ENCODE measurements at places on chromosomes 4 and X.

DNA sequence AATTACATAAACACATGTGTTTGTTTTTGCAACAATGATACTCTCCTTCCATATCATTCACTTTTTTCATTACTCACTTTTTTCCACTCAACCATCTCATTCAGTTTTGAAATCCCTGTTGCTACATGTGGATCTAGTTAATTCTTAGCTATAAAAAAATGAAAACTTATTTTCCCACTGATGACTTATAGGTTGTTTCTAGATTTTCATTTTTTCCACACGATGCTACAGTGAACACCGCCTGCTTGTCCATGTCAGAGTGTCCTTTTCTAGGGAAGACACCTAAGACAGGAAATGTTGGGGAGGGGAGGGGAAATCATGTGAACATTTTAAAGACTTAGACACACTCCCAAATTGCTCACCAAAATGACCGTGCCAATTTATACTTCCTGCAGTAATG, 70.2 kb downstream of the SUPT20HL2 start:
- no peak for DNase-seq

- no peak for DNase-seq
Measured at GRCh38 chr4:113587156-113587555, 174.4 kb downstream of the CAMK2D start.

- DNase-seq = no peak
Measured at GRCh38 chr4:9944431-9945425, 76.6 kb downstream of the SLC2A9 start.

DNA sequence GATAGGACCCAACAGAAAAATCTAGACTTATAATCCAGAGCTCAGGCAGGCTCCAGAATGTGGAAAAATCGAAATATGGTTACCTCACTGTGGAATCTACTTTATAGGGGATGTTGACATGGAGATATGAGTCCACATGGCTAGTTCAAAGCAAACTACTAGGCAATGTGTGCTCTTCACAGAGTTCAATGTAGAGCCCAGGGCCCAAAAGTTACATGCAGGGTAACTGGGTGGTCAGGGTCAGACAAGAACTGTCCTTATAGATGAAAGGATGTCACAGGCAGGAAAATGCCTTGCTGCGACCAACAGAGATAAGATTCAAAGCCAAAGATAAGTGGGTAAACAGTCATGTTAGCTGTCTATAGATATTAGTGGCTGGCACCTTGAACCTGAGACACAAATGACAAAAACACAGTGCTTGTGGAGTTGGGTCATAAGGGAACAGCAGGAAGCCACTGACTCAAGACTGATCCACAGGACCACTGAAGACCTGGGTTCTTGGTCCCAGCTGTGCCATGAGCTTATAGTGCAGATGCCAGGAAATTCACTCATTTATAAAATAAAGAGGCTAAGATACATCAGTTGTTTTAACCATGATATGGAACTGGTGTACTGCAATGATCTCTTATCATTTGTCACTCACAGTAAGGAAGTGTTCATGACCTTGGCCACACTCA, 101.7 kb upstream of the MBNL3 start:
- DNase-seq = no peak

DNA sequence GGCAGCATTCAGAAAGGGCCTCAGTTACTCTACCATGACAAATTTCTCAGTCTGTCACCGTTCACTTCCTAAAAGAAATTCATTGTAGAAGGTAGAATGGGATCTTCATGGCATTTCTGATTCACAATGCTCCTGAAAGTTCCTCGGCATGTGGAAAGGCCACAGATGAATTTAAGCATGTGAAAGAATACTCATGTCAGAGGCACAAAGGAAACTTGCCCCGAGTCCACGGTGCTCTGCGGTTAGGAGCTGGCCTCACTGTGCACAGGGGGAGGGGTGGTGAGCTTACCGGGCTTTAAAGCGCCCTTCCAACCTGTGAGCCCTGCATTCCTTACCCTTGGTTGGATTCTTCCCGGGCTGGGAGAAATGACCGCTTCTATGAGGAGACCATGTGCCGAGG, 9.3 kb downstream of the TKTL1 start:
- no peak for DNase-seq

DNA sequence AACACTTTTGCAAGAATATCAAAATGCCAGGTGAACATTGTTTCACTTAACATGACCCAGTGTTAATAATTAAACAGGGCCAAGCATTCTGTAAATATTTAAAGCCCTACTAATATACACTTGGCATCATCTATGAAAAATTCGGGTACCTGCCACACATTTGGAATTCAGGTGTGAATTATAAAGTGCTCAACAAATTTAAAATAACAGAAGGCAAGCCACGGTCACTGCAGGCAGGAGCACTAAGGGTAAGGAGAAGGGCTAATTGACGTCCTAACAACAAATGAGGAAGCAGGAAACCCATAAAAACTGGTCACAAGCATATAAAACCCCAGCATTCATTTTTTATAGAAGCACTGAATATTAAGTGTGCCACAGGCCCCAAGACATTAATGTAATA, 43.8 kb upstream of the CPEB2 start:
- no peak for DNase-seq

- DNase-seq = no peak
Measured at GRCh38 chr4:8391972-8392371, 48.6 kb downstream of the ACOX3 start.

DNA sequence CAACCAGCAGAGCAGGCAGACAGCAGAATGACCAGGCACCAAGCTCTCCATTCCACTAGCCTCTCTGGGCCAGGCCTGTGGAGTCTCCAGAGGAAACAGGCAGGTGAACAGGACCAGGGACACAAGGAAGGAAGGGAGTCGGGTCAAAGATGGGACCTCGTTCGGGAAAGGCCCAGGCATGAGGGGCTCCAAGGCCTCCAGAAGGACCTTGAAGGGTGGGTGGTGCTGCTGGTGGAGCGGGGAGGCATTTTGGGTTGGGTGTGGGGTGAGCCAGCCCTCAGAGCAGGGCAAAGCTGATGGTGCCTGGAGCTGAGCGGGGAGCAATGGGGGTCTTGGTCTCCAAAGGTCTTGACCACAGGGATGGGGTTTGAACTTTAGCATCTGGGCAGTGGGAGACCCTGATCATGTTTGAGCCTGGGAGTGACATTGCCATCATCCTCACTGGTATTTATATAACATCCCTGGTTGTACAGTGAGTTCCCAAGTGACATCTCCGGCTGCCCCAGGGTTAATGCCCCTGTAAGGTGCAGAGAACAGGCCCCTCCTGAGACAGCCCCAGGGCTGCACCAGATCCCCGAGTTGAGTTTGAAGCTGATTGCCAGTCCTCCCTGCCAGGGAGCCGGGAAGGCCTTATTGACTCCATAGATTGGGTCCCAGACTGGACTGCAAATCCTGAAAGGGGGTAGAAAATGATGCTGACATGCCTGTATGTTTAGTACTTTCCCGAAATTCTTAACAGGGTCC, 52.7 kb downstream of the PSAPL1 start:
- no peak for DNase-seq

GRCh38 chr4:11402192-11402591, 26.5 kb downstream of the HS3ST1 start:
- DNase-seq = no peak

DNA sequence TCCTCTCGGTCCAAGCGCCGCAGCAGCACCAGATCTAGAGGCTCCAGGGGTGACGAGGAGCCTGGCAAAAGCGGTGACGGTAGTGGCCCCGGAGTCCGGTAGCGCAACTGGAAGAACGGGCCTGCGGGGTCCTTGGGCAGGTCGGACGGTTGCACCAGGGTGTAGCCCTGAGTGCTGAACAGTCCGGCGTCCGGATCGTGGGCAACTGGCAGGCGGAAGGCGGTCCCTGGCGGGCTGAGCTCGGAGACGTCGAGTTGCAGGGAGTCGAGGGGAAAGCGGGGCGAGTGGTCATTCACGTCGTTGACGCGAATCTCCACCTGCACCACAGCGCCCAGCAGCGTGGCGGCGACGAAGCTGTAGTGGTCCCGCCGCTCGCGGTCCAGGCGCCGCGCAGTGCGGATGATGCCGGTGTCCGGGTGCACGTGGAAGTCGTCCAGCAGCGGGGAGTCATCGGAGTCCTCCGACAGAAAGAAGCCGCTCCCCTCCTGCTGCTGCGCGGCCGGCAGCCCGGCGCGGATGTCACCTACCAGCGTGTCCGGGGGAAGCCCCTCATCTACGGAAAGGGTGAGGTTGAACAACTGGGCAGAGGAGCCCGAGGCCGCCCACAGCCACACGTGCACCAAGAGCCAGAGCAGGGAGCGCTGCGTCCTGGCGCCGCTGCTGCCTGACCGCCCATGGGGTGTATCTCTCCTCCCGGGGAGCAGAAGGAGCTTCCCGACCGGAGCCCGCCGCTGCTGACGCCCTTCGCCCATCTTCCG, 837 bp downstream of the DCHS2 start:
- no peak for DNase-seq

- DNase-seq = no peak
Measured at GRCh38 chr4:168566726-168567125, 69.9 kb downstream of the PALLD start.

- DNase-seq = no peak
Measured at GRCh38 chr4:26397086-26397485, 76.3 kb downstream of the RBPJ start.

GRCh38 chr4:2251795-2252529, 9.9 kb downstream of the MXD4 start:
- no peak for DNase-seq

- DNase-seq = no peak
Measured at GRCh38 chr4:42641161-42641560, 15.7 kb downstream of the ATP8A1 start.

DNA sequence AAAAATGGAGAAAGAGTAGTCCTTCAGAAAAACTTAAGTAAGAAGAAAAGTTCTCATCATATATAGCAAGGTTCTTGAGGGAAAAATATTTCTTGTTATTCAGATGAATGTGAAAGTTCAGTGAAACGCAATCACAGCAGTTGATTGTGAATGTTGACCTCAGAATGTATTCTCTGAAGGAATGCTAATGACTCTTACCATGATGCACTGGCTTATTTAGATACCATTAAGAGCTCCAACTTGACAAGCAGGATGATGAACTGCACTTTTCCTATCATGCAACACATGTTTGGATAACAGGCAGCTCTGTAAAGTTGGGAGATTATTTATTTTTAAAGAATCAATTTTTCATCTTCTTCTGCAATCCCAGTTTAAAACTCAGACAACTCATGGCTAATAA, 115.5 kb upstream of the MYOZ2 start:
- no peak for DNase-seq

DNA sequence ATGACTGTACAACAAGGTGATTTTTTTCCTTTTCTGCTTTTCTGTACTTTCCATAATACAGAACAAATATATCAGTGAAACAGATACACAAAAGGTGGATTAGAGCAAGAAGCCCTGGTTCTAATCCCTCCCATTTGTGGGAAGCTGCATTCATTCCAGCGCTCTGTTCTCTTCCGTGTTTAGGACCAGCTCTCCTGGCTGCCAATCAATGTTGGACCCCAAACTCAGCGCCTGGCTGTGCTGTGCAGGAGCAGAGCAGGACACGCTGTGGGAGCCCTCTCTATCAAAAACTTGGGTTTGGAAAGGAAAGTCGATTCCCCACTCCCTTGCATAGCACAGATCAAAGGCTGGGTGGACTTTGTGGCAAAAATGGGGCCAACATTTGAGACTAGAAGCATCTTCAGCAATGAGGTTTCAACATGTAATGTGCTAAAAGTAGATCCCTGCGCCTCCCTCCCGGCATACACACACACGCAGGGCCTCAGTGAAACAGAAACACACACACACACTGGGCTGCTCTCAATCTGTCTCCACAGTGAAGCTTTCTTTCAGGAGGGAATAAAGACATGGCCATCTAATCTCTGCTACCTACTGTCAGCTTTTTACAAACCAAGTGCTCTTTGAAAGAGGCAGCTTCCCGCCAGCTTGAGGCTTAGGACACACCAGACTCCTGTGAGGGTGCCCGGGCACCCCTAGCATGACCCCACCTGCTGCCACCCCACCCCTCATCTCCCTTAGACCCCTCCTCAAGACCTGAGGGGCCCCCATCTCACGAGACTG, 12.2 kb downstream of the WDR1 start:
- DNase-seq = no peak

- no peak for DNase-seq
Measured at GRCh38 chr4:139959396-139959795, 194.6 kb downstream of the MAML3 start.

GRCh38 chr4:3530051-3530450, 2.2 kb downstream of the LRPAP1 start:
- no peak for DNase-seq

GRCh38 chrX:118360429-118361125, 14.7 kb downstream of the WDR44 start:
- no peak for DNase-seq

GRCh38 chrX:17549107-17549651, 174.2 kb downstream of the NHS start:
- DNase-seq = no peak
